Peyer's patch (tissue), 4 donors: ENCODE measurements at places on chromosomes 3 and 15. TPM values are rescaled to one million over a fixed set of nuclear protein-coding genes. Genes with fewer than 3 reads are reported as not detected.

GRCh38 chr3:106215047-106215446, 346.2 kb upstream of the CBLB start:
- no peak for DNase-seq

- no peak for DNase-seq
Observed at GRCh38 chr3:70400194-70400593, 87.8 kb upstream of the MDFIC2 start.

The TPRG1 gene
- 0.66 TPM for total RNA-seq

- DNase-seq = no peak
Observed at GRCh38 chr3:127214975-127215374, 22.0 kb downstream of the PRR23E start.
